ENCODE measurements at places on chromosomes 3 and 15.

- DNase-seq: no peak
Measured at GRCh38 chr3:72548981-72549380, 299.3 kb downstream of the SHQ1 start.

GRCh38 chr3:9716801-9717555, 13.3 kb downstream of the CPNE9 start:
- no peak for DNase-seq

GRCh38 chr3:16898595-16899395, 14.0 kb downstream of the PLCL2 start:
- no peak for DNase-seq

DNA sequence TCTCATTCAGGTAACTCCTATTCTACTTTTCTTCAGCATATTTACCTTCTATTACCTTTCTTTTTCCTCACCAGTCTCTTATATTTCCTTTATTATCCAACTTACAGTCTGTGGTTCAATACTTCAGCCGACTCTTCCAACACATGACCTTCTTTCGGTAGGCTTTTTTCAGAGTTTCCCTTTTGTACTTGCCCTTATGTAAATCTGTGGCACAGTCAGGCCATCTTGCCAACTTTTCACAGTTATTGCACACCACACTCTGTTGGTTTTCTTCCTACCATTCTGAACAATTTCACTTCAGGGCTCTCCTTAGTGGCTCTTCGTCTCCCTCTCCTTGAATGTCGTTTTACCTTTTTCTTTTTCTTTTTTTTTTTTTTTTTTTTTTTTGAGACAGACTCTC, 427.8 kb downstream of the LPP start:
- DNase-seq: no peak

DNA sequence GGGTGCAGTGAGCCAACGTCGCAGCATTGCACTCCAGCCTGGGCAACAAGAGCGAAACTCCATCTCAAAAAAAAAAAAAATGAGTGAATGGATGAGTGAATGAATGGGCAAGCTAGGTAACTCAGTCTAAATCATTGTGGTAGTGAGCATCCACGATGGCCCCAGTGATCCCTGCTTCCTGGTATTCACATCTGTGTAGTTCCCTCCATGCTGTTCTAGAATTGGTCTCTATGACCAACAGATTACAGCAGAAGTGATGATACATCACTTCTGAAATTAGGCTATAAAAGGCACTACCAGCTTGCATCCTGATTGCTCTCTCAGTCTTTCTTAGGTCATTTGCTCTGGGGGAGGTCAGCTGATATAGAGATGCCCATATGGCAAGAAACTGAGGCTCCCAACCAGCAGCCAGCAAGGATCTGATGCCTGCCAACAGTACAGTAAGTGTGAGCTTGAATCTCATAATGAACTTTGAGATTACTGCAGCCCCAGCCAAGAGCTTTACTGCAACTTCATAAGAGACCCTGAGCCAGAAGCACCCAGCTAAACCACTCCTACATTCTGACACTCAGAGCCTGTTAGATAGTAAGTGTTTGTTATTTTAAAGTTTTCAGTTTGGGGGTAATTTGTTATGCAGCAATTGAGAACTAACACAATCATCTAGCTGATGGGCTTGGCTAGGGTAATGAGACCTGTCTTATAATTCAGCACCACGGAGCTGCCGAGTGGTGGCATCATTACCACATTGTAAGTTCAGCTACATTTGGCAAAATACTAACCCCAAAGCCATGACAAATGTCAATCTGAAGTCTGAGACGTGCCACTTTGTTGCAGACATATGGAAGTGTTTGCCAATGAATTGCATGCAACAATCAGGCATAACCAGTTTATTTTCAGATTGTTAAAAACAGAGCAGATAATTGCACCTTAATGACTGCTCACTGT, 53.0 kb downstream of the KLHL6 start:
- no peak for DNase-seq

GRCh38 chr3:127369356-127369935, 81.6 kb upstream of the PRR20G start:
- no peak for DNase-seq

GRCh38 chr3:166697495-166697894, 682.6 kb downstream of the ZBBX start:
- DNase-seq: no peak

- DNase-seq: no peak
Measured at GRCh38 chr3:27533718-27534573, 49.8 kb upstream of the SLC4A7 start.

GRCh38 chr3:49611719-49612118, 57.4 kb downstream of the BSN start:
- DNase-seq: no peak

GRCh38 chr15:85621094-85621493, 173.6 kb downstream of the KLHL25 start:
- no peak for DNase-seq
